SJCRH30 (cell line): ENCODE measurements at places on chromosomes 7 and 10.
A peak's percentile ranks its signal among the peaks of the same experiment; 100 is the strongest.

DNA sequence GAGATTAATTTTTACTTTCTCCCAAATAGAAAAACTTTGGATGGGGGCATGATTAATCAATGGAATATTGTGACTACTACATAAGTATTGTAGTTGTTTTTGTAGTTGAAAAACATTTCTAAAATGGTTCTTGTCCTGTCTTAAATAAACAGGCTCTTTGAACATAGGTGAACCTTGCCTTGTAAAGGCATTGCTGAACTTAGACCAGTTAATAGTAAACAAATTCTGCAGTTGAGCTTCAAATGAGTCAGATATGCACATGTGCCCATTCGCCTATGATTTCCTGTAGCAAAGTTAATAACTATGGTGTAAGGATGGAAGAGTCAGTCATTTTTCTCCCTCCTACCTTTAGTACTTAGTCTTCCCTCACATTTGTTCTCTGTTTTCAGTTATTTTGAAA lies 22.6 kb downstream of the CUTC start:
- no peak overlapping the region for H3K4me3 ChIP-seq
- H3K36me3 ChIP-seq: peaks cover 32% of the 10 kb centered on the region
- no peak for DNase-seq
- H3K27ac ChIP-seq: no peak overlapping the region
- no peaks in the 10 kb centered on the region for H3K4me1 ChIP-seq
- no peaks in the 10 kb centered on the region for H3K27me3 ChIP-seq

DNA sequence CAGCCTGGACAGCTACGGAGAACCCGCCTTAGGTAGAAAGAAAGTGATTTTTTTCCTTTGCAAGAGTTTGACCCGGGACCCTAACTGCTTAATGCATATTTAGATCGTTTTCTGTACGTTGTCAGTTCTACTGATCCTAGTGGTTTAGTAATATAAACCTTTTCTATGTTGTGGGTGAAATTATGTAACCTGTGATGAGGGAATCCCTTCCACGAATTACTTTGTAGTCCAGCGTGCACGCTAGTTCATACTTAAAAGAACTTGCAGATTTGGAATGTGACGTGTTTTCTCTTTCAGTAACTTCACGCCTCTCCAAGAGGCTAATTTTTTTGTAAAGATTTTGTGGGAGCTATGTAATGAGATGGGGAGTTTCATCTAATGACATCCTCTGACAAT lies 705 bp downstream of the SLF2 start:
- H3K4me3 ChIP-seq: peak overlapping the region; percentile 92
- H3K4me1 ChIP-seq: peaks cover 57% of the 10 kb centered on the region
- peak overlapping the region; percentile 99 for H3K27ac ChIP-seq
- no peaks in the 10 kb centered on the region for H3K27me3 ChIP-seq

- H3K4me1 ChIP-seq: no peaks in the 10 kb centered on the region
- H3K27me3 ChIP-seq: no peaks in the 10 kb centered on the region
- no peaks in the 10 kb centered on the region for H3K36me3 ChIP-seq
- no peak overlapping the region for H3K4me3 ChIP-seq
Measured at GRCh38 chr10:17622061-17622460, 4.9 kb upstream of the HACD1 start.

GRCh38 chr7:118844748-118845147 lies 620.2 kb downstream of the ANKRD7 start:
- H3K36me3 ChIP-seq: no peaks in the 10 kb centered on the region
- H3K27ac ChIP-seq: no peak overlapping the region
- peaks cover 11% of the 10 kb centered on the region for H3K4me1 ChIP-seq
- H3K27me3 ChIP-seq: no peaks in the 10 kb centered on the region

DNA sequence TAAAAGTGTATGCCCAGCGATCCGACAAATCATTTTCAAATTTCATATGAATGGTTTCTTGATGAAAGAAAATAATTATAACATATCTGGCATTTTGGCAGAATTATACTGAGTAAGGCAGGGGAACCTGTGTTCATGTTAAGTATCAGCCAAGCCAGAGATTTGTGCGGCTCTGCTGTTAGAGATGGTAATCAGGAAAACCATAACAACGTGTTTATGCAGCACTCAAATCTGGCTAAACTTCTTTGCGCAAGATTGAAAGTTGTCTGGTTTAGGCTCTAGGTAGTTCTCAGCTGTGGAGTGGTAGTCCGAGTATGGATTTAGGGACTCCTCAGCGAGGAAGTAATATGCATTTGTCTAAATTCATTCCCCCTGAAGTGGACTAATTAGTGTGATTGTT lies 8.9 kb upstream of the CTBP2 start:
- H3K36me3 ChIP-seq: no peaks in the 10 kb centered on the region
- no peaks in the 10 kb centered on the region for H3K27me3 ChIP-seq
- H3K4me1 ChIP-seq: no peaks in the 10 kb centered on the region

GRCh38 chr10:72323771-72324191 lies 30.9 kb downstream of the DNAJB12 start:
- H3K36me3 ChIP-seq: no peaks in the 10 kb centered on the region
- DNase-seq: no peak

DNA sequence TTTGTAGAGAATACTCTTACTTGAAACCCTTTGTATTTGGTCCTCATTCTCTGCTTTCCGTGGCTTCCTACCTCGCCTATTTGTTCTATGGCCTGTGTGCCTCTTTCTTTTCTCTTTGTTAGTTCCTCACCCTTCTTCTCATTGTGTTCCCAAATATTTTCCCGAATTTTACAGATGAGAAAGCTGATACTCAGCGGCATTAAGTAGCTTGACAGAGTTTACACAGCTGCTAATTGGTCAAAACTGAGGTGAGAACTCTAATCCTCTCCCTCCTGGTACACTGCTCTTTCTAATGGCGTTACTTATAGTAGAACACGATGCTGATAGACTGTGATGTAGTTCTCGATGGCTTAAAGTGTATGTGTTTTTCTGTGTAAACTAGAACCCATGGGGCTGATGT lies 80.7 kb upstream of the HDAC9 start:
- H3K27ac ChIP-seq: peak overlapping the region; percentile 32
- DNase-seq: peak; percentile 47
- peaks cover 6% of the 10 kb centered on the region for H3K4me1 ChIP-seq
- no peaks in the 10 kb centered on the region for H3K27me3 ChIP-seq

DNA sequence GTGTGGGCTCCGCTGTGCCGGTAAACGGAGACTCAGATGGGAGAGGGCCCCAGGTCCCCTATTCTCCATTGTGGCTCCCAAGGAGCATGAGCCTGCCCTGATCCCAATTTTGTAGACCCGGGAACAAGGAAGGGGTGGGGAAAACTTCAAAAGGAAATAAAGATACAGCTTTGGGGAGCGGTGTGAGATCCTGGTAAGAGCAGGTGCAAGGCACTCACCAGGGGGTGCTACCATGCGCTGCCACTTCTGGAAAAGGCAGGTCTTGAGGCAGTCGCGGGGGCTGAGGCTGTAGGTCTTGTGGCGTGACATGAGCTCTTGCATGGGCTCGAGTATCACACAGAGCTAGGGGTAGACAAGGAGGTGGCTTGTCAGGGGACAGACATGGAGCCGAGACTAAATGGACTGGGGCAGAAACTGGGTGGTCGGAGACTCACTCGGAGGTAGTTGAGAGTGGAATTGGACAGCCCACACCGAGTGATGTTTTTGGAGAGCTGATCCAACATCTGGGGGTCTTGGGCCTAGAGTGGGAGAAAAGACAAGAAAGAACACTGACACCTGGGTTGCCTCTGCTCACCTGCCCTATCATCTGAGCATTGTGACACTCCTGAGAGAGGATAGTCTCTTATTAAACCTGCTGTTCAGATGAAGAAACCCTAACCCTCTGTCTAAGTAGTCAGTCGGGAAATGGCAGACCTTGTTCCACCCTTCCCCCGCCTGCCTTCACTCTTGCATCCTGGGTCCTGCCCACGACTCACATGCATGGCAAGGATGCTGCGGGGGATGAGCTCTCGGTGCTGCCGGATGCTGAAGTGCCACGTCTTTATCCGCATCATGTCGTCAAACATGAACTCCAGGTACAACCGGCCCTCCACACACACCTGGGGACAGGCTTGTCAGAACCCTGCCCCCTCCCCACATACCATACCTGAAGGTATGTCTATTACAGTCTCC lies 10.7 kb downstream of the LDB1 start:
- no peaks in the 10 kb centered on the region for H3K4me1 ChIP-seq
- no peak for DNase-seq

- H3K4me3 ChIP-seq: no peak overlapping the region
- DNase-seq: no peak
- H3K27me3 ChIP-seq: no peaks in the 10 kb centered on the region
- peaks cover 73% of the 10 kb centered on the region for H3K36me3 ChIP-seq
Measured at GRCh38 chr7:99030951-99031350, 113.0 kb downstream of the SMURF1 start.

DNA sequence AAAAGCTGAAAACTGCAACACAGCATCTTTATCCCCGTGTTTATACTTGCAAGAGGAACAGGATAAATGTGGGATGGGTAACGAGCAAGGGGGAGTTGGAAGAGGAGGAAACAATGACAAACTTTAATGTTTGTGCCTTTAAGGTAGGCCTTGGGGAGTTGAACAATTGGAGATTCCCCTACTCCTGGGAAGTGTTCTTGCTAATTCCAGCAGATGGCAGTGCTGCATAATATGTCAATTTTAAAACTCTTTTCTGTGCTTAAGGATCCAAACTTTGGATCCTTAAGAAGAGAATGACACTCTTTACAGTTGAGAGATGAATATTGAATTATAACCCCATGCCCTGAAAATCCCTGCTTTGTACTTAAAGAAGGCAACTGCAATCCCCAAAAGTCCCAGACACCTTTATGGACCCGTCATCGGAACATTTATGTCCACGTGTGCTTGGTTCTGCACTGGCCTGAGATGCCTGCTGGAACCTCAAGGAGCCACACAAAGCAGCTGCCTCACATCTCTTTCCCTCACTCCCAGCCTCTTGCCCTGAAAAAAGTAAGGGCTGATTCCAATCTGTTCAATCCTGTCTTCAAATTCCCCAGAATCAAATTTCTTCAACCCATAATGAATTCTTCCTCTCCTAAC lies 12.0 kb downstream of the IFIT5 start:
- peak; percentile 5 for DNase-seq
- 0 out of 2 replicates have a peak, but pooled peaks cover 7% of the 10 kb centered on the region for H3K4me1 ChIP-seq
- no peaks in the 10 kb centered on the region for H3K36me3 ChIP-seq
- no peak overlapping the region for H3K4me3 ChIP-seq

DNA sequence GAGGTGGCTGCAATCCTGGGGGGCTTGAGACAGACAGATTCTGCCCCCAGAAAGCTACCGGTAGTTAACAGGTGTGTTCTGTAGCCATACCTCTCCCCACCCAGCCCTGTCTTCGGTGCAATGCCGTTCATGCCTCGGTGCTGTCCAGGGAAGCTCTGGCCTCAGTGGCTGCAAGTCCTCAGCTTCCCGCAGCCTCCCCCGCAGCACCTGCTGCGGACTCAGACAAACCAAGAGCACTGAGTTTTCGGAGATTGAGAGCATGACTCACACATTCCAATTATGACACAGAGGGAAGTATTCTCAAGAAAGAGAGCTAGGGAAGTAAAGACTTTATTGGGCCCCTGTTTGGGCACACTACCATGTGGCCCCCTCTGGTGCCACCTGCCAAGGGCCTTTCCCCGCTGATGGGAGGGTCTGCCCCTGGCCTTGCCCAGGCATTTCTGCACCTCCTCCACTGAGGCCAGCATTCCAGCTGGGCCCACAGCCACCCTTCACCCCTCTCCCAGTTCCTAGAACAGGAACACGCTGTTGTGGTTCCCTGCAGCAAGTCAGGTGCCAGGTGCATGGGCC lies 30.2 kb upstream of the EZH2 start:
- H3K4me1 ChIP-seq: peaks cover 13% of the 10 kb centered on the region
- H3K4me3 ChIP-seq: no peak overlapping the region
- DNase-seq: peak; percentile 56
- no peaks in the 10 kb centered on the region; the same call in 1 of the 2 replicates for H3K27me3 ChIP-seq
- H3K27ac ChIP-seq: no peak overlapping the region

DNA sequence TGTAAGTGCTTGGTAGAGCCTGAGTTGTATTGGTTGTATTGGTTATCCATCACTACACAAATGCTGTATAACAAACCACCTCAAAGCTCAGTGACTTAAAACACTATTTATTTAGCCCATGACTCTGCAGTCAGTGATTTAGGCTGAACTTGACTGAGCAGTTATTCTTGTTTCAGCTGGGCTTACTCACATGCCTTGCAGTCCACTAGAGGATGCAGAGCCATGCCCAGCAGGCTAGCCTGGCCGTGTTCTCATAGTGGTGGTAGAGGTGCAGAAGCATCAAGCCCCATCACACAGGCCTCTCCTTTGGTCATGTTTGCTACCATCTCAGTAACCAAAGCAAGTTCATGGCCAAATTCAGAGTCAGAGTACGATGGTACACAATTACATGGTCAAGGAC lies 43.9 kb downstream of the LUC7L2 start:
- no peak overlapping the region for H3K27ac ChIP-seq
- no peak for DNase-seq
- H3K4me1 ChIP-seq: no peaks in the 10 kb centered on the region
- H3K36me3 ChIP-seq: peaks cover 89% of the 10 kb centered on the region

GRCh38 chr7:120716307-120716706 lies 141.6 kb downstream of the TSPAN12 start:
- no peaks in the 10 kb centered on the region for H3K4me1 ChIP-seq
- no peak overlapping the region for H3K4me3 ChIP-seq
- no peaks in the 10 kb centered on the region for H3K36me3 ChIP-seq
- H3K27ac ChIP-seq: no peak overlapping the region

DNA sequence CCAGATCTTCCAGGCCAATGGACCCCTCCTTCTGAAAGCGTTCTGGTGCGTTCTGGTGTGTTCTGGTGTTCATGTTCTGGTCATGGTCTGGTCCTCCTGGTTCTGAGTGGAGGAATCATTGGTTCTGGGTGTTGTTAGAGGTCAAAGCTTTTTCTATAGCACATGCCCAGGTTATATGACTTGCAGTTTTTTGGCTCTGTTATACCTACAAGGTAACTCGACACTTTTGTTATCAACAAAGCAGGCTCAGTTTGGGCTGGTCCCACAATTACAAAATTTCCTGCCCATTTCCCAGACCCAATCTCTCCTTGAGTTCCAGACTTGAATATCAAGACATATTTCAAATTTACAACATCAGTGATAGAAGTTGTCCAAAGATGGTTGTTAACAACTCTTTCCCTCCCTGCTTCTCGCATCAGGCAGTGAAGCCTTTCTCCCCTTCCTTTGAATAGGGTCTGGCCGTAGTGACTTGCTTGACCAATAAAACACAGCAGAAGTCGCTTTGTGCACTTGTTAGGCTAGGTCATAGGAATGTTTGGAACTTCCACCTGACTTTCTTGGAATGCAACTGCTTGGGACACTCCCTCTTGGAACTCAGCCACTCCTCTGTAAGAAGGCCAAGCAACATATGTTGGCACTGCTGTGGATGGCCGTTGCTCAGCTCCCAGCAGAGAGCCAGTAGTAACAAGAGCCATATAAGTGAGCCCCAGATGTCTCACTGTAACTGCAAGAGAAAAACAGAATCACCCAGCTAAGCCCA lies 83.1 kb upstream of the STEAP1B start:
- H3K4me1 ChIP-seq: peaks cover 3% of the 10 kb centered on the region; the same call in 1 of the 2 replicates
- H3K27ac ChIP-seq: no peak overlapping the region
- no peak for DNase-seq
- H3K36me3 ChIP-seq: no peaks in the 10 kb centered on the region
- peaks cover 4% of the 10 kb centered on the region; the same call in 1 of the 2 replicates for H3K27me3 ChIP-seq
- H3K4me3 ChIP-seq: no peak overlapping the region

DNA sequence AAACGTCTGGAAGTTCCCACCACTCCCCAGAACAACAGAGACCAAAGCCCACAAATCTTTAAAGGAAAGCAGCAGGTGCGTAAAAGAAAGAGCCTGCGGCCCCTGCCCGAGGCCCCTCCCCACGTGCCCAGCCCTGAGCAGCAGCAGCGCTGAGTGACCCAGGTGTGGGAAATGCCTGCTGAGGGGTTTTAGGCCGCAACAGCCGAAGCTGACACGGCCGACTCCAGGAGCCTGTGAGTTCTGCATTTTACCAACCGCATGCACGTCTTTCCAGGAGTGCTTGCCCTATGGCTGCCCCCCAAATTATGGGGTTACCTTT lies 1.6 kb upstream of the KNDC1 start:
- no peaks in the 10 kb centered on the region for H3K27me3 ChIP-seq
- H3K27ac ChIP-seq: no peak overlapping the region
- H3K4me3 ChIP-seq: no peak overlapping the region
- no peaks in the 10 kb centered on the region for H3K36me3 ChIP-seq
